NCI-H2029 treated with DMSO at 0.1 percent for 48 hours (cell line): ENCODE measurements at places on chromosomes 1 and 21.
A peak's percentile ranks its signal among the peaks of the same experiment; 100 is the strongest.

GRCh38 chr1:69568421-69569174 is 876 bp downstream of the LRRC7 start:
- peak; percentile 60 for DNase-seq

GRCh38 chr1:240491156-240491555 is 120.8 kb downstream of the GREM2 start:
- no peak for DNase-seq

DNA sequence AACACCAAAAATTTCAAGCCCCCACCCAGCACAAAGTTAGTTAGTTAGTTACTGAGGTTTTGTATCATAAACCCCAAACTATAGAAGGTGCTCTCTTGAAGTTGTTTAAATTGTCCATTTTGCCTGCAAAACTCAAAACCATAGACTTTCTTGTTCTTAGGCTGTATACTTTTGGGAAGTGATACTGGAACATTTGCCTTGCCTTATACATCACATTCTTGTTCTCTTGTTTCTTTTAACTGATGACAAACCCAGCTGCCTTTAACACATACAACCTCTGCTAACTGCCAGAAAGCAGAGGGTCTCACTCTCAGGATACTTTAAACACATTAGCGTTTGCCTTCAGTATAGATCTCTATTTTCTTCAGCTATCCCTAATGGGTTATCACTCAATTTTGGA is 570.5 kb downstream of the MRPL39 start:
- DNase-seq: no peak

DNA sequence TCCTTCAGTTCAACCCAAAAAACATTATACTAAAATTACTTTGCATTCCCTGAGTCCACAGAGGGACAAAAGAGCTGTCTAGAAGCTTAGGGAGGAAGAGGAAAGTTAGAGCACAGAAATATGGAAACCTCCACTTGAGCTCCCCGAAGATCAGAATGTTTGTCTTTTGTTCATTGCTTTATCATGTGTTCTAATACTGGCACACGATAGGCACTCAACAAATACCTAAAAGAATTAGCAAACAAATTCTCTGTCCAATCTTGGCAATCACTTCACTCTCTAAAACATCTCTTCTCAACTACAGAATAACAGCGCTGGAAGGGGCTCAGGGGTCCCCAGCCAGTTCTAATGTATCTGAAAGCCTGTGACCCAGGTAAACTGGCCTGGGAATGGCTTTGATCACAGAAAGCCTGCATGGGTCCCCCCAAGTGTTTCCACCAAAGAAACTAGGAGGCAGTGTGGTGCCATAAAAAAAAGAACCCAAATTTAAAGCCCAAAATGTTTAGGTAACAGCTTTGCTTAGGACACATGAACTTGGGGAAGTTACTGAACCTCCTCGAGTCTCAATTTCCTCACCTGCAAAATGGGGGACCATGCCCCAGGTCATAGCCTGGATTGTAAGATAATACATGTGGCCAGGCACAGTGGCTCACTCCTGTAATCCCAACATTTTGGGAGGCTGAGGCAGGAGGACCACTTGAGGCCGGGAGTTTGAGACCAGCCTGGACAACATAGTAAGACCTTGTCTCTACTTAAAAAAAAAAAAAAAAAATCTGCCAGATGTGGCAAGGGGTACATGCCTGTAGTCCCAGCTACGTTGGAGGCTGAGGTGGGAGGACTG is 45.8 kb downstream of the SSBP3 start:
- DNase-seq: no peak

DNA sequence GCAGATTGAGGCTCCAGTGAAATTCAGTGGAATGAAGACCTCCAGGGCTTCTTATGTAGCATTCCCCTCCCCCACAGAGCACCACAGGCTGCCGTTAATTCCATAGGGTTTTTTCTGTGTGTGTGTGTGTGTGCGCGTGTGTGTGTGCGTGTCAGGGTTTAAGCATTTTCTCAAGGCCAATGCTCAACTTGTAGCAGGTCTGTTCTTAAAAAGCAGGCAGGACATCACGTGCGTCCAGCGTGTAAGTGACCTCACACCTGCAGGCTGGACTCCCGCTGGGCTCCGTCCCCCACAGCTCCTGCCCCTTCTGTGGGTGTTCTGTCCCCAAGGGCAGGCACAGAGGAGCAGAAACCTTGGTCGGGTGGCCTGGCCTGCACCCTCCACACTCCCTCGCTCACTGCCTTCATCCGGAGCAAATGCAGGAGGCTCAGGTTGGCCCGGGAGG is 5.3 kb downstream of the PRDM16 start:
- DNase-seq: no peak

- no peak for DNase-seq
Observed at GRCh38 chr1:246160374-246160773, 346.7 kb downstream of the SMYD3 start.

GRCh38 chr1:77081834-77082233 is 137.4 kb downstream of the PIGK start:
- no peak for DNase-seq

- DNase-seq: no peak
Observed at GRCh38 chr1:235014756-235015155, 113.9 kb downstream of the TOMM20 start.

DNA sequence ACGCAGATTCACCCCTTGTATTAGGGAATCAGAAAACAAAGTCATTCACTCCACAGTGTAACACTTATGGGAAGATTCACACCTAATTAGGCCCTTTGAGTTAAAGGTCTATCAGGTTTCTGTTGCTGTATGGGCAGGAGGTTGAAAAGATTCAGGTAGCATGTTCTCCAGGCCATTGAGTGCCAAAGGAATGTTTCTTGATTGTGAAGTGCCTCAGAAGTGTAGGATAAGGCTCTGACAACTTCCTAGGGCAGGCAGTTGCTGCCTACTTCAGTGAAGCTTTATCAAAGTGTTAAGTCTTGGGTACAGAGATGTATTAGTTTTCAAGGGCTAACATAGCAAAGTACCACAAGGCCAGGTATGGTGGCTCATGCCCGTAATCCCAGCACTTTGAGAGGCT is 48.7 kb upstream of the RGS18 start:
- DNase-seq: no peak
